ENCODE measurements at places on chromosomes 13 and 19.

GRCh38 chr13:41231786-41232185 lies 31.6 kb downstream of the MTRF1 start:
- no peak for DNase-seq

GRCh38 chr19:46480415-46480814 lies 9.1 kb upstream of the PNMA8A start:
- DNase-seq, result no peak

- DNase-seq, result no peak
These were observed 4.9 kb upstream of the OR7A17 start for GRCh38 chr19:14890643-14891379.

- no peak for DNase-seq
These were observed 14.5 kb downstream of the KLK4 start for GRCh38 chr19:50896591-50897190.

DNA sequence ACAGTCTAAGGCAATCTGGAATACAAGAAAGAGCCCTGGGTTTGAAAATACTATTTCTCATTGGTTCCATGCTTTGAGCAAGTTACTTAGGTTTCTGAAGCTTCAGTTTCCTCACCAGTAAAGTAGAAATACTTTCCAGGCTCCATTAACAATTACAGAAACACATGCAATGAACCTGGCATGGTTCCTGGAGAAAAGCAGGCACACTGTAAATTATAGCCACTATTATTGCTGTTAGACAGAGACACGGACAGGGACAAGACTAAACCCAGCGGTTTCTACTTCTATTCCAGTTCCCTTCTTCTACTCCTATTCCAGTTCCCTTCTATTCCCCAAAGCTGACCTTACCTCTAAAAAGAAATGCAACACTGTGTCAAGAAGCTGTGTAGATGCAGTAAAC lies 41.2 kb downstream of the MIPEP start:
- no peak for DNase-seq

GRCh38 chr13:62595976-62596375 lies 1180.3 kb upstream of the PCDH20 start:
- no peak for DNase-seq

DNA sequence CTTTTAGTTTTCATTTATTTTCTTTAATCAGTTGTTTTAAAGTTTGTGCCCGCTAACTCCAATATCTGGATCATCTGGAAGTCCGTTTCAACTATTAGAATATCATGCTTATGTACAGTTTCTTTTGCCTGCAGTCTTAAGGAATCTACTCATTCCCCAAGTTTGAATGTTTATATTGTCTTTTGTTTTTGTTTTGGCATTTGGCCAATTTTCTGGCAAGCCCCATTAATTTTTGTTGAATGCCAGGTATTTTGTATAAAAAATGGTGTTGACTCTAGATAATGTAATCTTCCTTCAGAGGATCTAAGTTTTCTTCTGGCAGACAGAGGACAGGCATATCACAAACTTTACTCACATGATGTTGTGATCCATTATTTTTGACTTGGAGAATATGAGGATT lies 11.1 kb upstream of the ZNF235 start:
- DNase-seq, result no peak

DNA sequence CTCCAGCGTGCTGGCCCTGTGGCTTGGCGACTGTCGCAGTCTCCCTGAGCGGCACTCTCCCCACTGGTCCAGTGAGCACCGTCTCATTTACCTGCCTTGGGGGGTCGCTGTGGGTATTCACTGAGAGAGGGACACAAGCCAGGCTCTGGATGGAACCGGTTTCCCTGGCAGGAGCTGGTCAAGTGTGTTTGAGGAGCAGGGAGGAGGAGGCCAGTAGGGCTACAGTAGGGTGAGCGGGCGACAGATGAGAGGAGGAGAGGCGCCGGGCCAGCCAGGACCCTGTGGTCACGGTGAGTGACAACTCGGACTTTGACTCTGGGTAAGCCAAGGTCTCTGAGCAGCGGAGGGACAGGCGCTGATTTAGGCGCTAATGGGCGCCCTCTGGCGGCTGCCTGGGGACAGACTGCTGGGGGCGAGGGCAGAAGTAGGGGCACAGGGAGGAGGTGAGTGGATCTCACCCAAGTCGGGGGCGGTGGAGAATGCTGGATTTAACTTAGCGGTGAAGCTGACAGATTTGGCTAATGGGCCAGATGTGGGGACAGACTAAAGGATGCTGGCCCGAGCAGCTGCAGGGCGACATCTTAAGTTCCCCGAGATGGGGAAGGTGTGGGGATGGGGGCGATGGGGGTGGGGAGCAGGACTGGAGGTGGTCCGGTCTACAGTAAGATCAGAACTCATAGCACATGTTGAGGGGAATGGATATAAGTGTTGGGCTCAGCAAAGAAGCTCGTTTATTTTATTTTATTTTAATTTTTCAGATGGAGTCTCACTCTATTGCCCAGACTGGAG lies 4.7 kb upstream of the PRMT1 start:
- DNase-seq, result peak; percentile 77

- no peak for DNase-seq
These were observed 51.7 kb downstream of the DGKH start for GRCh38 chr13:42099962-42100675.

- DNase-seq, result no peak
These were observed 27.8 kb downstream of the ERCC5 start for GRCh38 chr13:102873653-102874052.

DNA sequence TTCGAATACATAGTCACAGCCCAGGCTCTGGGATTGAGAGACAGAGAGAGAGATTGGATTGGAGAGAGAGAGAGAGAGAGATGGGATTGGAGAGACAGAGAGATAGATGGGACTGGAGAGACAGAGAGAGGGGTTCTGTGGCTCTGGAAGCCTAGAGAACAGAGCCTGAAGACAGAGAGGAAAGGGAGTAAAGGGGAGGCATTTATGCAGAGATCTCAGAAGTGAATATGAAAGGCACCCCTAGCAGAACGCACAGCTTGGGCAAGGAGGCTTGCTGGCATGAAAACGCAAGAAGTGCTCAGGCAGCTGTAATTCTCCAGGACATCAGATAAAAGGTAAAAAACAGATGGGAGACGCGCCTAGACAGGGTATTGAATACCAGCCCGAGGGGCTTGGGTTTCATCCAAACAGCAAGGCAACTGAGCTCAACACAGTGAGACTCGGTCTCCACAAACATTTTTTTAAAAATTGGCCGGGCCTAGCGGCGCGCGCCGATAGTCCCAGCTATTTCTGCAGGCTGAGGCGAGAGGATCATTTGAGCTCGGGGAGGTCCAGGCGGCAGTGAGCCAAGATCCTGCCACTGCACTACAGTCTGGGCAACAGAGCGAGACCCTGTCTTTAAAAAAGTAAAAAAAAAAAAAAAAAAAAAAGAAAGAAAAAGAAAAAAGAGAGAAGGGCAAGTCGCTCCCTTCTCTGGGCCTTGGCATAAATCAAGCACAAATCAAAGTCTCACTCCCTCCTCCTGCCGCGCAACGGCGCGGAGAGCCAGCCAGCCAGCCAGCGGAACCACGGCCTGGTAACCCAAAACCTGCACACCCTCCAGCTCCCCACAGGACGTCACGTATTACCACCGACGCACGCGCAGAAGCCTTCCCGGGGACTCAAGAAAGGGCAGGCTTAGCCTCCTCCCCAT lies 774 bp upstream of the PPP2R1A start:
- DNase-seq, result peak; percentile 88

DNA sequence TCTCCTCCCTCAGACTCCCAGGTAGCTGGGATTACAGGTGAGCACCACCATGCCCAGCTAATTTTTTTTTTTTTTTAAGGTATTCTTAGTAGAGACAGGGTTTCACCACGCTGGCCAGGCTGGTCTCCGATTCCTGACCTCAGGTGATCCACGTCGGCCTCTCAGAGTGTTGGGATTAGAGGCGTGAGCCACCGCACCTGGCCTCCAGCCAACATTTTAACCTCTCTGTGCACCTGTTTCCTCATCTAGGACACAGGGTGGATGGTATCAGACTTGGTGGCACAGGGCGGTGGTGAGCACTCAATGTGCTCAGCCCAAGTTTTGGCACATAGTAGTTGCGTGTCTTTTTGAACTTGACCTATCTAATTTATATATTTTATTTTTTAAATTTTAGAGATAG lies 12.5 kb downstream of the APBA3 start:
- no peak for DNase-seq

DNA sequence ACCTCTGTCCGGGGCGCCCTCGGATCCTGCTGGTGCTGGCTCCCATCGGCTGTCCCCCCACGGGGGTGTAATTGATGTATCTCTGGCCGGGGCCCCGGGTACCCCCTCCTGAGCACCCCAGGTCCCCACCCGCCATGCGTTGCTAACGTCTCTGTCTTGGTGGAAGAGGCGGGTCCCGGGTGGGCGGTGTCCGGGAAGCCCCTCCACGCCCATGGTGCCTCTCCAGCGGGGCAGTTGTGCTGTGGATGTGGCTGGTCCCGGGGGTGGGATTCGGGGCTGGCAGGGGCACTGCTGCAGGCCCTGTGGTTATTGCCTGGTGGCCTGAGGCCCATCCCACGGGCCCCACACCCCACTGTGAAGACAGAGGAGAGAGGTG lies 4.9 kb downstream of the DIRAS1 start:
- no peak for DNase-seq

DNA sequence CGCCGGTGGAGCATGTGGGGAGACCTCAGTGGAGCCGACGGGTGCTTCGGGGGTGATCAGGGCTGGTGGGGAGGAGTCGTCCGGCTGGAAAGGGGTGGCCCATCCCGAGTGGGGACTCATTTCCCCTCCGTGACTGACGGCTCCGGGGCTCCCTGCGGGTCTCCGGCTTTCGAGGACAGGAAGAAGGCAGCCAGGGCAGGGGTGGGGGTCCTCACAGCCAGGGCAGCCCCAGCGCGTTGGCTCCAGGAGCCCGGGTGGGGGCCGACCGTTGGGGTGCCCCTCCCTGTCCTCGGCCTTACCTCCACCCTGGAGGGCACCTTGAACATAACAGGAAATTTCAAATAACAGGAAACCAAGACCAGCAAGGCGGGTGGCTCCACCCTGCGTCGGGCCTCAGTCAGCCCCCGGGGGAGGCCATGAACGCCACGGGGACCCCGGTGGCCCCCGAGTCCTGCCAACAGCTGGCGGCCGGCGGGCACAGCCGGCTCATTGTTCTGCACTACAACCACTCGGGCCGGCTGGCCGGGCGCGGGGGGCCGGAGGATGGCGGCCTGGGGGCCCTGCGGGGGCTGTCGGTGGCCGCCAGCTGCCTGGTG lies at the start of gene S1PR4:
TSS of gene S1PR4 (plus strand) at position 393 of the 596 bp plus-strand sequence. CDS start at position 417, 24 bp downstream.
- DNase-seq, result no peak

DNA sequence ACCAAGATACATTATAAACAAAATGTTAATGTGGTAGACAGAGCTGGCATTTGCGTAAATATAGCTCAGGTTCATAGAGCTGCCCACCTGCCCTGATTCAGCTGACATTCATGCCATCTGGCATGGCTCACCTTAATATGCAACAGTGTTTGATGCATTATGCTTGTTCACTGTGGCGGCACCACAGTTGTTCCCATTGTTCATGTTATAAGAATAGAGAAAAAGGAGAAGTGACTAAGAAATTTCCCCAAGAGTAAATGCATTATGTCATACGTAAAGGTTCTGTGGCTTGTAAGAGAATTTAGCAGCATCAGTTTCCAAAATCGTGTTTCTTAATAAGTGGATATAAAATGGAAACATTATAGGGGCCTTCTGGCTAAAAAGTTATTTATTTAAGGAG lies 4.5 kb downstream of the CCNA1 start:
- no peak for DNase-seq

GRCh38 chr19:48051335-48052033 lies 7.6 kb upstream of the CABP5 start:
- DNase-seq, result no peak

DNA sequence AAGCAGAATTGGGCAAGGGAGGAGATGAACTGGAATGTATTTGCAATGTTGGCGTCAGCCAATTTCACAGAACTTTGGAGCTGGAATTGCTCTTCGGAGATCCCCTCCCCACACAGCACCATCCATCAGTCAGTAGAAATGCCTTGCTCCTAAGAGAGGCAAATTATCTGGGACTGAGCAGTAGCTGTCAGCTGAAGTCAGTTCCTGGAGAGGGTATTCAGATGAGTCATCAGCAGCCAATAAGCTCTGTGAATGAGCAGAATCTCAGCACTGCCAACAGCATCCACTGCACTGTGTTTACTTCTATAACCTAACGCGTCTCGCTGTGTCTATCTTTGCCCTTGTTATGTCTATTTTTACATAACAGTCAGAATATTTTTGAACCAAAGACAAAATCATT lies 213.7 kb downstream of the SLITRK5 start:
- DNase-seq, result no peak

DNA sequence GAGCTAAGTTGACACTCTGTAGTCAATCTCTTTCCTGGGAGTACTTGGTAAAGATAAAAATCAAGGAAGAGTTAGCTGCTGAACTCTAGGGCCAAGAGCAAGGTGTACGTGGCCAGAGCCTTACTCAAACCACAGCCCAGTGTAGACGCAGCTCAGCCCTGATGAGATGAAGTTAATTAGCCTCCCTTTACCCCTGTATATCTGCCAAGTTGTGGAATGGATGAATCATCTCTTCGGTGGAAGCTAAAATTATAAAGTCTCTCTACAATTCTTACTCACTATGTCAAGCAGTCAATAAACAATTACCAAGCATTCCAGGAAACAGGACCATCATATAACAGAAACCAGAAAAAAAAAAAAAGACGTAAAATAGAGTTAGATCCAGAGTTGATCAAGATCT lies 146.9 kb upstream of the UFM1 start:
- no peak for DNase-seq

- DNase-seq, result no peak
These were observed 2.4 kb upstream of the URI1 start for GRCh38 chr19:29939628-29940027.

GRCh38 chr13:99208185-99208584 lies 7.5 kb downstream of the UBAC2 start:
- DNase-seq, result no peak

DNA sequence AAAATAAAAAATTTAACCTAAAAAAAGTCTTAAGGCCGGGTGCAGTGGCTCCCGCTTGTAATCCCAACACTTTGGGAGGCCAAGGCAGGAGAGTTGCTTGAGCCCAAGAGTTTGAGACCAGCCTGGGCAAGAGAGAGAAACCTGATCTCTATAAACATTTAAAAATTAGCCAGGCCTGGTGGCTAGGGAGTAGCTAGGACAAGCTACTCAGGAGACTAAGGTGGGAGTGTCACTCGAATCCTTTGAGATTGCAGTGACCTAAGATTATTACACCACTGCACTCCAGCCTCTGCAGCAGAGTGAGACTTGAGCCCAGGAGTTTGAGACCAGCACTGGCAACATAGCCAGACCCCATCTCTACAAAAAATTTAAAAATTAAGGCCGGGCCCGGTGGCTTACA lies 1.1 kb downstream of the CCDC97 start:
- DNase-seq, result no peak

DNA sequence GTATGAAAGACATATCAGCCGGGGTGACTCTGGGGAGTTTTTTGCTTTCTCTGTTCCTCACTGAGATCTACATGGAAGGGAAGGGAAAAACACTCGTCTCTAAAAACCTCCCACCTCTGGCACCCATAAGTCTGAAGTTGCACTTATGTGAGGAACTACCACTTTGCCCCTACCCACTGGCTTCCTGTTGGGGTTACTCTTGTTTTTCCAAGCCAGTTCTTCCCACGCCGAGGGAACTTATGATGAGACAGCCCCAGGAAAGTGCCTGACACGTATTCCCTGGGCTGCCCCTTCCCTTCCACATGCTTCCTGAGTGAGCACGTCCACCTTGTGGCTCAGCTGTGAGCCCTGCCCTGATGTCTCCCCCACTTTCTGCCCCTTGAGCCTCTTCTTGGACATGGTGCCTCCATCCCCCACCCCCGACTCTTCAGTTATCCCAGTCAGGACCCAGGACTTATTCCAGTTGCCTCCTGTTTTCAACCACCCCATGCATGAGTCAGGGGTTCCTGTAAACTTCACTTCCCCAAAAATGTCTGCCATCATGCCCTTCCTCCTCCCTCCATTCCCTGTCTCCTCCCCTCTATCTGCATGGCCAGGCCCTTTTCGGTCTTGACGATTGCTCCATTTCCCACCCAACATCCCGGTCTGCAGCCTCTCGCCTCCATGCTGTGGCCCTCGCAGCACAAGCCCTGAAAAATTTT lies 5.1 kb upstream of the SIGLEC7 start:
- DNase-seq, result no peak

Measured in right kidney (tissue), 9 donors.